ENCODE measurements at places on chromosomes 16 and 17.

DNA sequence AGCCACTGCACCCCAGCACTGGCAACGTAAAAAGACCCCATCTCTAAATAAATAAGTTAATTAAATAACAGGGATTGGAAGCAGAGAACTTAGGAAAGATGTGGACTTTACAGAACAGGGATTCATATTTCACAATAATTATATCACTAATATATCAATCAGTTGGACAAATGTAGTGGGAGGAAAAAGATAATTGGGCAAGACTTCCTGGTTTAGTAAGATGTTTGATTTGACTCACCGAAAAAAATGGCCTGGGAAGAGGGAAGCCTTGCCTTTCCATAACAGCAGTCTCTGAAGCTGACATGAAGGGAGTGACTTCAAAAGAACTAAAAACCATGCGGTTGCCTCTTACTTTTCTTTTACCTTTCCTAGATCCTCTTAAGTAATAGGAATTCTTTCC, 15.2 kb upstream of the C17orf78 start:
- DNase-seq = no peak

DNA sequence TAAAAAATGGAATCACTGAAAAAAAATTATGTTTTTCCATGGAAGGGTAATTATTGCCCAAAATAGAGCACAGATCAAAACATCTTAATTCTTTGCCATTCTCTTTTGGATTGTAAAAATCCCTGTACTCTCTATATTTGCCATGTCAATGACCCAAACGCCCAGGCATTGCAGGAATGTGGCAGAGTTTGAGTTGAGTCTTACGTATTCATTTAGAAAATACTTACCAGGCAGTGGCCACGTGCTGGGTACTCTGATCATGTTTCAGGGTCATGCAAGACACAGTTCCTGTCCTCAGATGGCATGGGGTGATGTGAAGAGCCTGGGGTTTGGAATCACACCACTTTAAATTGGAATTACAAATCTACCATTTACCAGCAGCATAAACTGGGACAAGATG, 267.7 kb downstream of the ABCC12 start:
- no peak for DNase-seq

GRCh38 chr17:46886310-46886663, 34.9 kb downstream of the WNT9B start:
- no peak for DNase-seq

DNA sequence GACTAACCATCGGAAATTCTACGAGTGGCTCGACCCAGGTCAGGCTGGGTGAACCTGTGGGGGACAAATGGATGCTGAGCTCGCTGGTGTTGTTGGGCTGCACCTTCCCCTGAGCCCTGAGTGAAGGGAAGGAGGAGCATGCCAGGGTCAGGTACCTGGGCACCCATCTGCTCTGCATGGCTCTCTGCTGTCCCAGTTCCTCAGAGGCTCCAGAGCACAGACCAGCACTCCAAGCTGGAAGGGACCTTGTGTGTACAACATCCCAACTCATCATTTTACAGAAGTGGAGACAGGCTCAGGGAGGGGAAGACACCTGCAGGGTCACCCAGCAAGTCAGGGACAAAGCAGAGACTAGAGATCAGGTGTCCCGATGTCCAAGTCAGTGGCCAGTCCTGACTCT, 84.9 kb upstream of the NLRP1 start:
- no peak for DNase-seq

DNA sequence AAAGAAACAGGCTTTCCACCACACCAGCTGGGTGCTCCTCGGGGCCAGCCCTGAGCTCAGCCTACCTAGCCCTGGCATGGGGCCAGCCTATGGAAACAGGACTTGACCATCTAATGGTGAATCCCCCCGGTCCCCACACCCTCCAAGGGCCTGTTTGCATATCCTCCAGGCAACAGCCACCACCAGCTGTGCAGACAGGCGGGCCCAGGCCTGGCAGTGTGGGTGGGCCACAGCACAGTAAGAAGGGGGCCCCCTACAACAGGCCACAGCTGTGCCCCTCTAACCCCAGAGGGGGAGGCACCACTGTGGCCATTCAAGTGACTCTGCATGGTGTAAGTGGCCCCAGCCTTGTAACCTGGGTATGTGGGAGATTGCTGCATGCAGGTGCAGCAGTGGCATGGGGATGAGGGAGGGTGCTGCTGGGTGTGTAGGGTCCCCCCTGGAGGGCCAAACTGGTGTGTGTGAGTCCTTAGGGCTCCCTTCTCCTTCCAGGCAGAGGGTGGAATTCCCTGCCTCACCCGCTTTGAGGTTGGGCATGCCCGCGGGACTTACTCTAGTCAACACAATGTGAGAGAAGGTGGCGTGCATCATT, 148.2 kb downstream of the C16orf78 start:
- DNase-seq = no peak

DNA sequence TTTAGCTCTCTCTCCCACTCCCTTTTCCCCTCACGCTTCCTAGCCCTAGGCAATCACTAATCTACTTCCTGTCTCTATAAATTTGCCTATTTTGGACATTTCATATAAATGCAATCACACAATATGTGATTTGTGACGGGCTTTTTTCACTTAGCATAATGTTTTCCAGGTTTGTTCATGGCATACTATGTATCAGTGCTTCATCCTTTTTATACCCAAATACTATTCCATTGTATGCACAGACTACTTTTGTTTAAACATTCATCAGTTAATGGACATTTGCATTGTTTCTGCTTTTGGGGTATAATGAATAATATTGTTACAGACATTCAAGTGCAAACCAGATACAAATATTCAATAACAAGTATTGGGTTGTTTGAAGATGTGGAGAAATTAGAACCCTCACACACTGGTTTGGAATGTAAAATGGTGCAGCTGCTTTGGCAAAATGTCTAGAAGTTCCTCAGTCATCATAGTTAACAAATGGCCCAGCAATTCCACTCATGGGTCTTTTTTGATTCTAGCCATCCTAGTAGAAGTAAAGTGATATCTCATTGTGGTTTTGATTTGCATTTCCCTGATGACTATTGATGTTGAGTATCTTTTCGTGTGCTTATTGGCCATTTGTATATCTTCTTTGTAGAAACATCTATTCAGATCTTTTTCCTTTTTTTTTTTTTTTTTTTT, 67.7 kb downstream of the TBX4 start:
- no peak for DNase-seq

GRCh38 chr17:58121925-58122324, 26.3 kb upstream of the OR4D1 start:
- peak; percentile 72 for DNase-seq

DNA sequence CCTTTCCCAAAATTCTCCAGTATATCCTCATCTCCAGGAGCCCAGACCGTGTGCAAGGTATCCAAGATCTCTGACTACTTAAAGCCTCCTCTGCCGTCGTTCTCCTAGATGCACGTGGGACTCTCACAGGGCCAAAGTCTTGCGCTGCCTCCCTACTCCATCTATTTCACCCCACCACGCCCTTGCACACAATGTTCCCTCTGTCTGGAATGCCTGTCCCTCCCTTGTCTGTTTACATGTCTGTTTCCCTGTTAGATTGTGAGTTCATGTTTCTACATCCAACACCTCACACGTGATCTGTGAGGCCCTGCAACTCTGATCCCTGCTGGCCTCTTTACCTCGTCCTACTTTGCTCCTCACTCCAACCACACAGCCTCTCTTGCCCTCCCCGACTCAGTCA, 4.9 kb upstream of the FZD2 start:
- no peak for DNase-seq

- DNase-seq = peak; percentile 71
Measured at GRCh38 chr17:38867968-38868816, 1.7 kb upstream of the LASP1 start.

- no peak for DNase-seq
Measured at GRCh38 chr17:81126281-81127132, 38.8 kb upstream of the PVALEF start.

- DNase-seq = no peak
Measured at GRCh38 chr17:30200106-30200505, 35.4 kb downstream of the SLC6A4 start.

DNA sequence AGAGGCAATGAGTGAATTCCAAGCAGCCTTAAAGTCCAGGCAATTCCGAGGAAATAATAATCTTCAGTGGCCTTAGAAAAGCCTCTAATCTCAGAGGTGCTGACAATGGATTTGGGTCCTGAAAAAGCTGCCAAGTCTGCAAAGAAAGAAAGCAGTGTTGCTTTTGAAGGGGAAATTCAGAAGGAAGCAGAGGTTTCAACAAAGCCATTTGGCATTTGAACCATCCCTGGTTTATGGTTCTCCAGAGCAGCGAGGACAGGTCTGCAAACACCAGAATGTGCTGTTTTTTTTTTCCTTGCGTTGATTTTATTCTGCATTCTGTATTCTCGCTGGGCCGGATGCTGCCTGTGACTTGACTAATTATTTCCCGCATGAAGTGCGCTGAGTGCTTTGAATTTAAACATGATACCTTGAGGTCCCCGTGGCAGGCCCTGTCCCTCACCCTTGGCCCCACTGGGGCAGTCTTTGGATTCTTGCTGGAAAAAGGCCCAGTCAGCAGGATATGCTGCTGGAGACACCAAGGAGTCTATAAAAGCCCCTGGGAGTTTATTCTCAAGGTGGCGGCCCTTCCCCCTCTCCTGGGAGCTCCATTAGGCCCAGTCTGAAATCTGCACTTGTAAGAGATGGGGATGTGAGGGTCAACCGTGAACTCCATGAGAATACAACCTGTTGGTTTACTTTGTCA, 338.3 kb downstream of the HAPSTR1 start:
- DNase-seq = no peak

DNA sequence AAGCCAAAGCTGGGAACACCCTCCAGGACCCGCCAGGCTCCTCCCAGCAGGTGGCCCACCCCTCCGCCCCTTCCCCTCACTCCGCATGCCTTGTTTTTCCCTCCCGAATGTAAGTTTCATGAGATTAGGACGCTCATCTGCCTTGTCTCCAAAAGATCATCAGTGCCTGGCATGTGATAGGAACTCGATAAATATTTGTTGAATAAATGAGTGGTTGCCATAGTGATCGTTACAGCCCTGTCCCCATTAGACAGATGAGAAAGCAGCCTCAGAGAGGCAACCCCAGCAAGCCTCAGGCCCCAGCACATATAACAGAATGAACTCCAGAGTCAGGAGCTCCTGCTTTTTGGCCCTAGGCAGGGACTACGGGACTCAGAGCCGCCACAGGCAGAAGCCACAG, 5.0 kb downstream of the CAMKK1 start:
- DNase-seq = no peak
